H7 (cell line): ENCODE measurements at places on chromosomes 1 and 21. TPM values are rescaled to one million over a fixed set of nuclear protein-coding genes. Genes with fewer than 3 reads are reported as not detected.

LMX1A gene
- 0.59 and 1.5 TPM in 2 replicates for total RNA-seq

CYP4A22 gene
- not detected in 2 replicates for total RNA-seq

PPIAL4G gene
- total RNA-seq: 0.03 TPM in 1 of 2 replicates, not detected in the other

LCE2C gene
- not detected in 2 replicates for total RNA-seq

TCHH gene
- not detected in 2 replicates for total RNA-seq

PFKFB2 gene
- total RNA-seq: 12.7 and 16.6 TPM in 2 replicates

KRTAP10-6 gene
- total RNA-seq: not detected in 2 replicates

MTX1 gene
- 180 and 221 TPM in 2 replicates for total RNA-seq

SYT14 gene
- 9.1 and 10.6 TPM in 2 replicates for total RNA-seq

CHI3L2 gene
- total RNA-seq: not detected in 2 replicates

GPR52 gene
- total RNA-seq: 0.30 TPM in 1 of 2 replicates, not detected in the other

GRCh38 chr1:93506126-93506525 is 58.2 kb downstream of the FNBP1L start:
- no peak for DNase-seq

DNA sequence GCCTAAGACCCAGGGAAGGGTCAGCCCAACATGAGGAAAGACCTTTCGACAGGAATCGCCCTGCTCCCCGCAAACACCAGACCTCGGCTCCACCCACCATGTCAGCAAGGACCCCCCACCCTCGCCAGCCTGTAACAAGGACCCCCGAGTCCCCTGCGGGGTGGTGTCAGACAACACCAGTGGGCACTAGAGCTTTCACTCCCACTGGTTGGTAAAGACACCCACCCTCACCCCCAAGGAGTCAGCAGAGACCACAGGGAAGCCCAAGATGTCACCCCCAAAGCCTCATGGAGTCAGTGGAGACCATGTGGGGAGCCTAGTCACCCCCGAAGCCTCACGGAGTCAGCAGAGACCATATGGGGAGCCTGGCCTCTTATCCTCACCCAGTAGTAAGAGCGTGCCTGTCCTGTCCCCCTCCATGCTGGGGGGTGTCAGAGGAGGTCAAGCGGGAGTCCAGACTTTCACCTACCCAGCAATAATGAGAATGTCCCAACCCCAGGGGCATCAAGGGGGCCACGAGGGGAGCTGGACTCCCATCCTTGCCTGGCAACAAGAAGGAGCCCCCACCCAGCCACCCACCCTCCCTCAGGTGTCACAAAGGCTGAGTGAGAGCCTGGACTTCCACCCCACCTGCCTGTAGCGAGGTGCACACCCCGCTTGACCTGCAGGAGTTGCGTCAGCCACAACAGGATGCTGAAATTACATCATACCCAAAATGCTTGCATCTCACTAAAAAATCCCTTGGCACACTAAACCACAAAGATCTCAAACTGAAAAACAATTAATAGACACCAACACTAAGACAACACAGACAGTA is 24.8 kb downstream of the SLC19A1 start:
- DNase-seq: no peak

DNA sequence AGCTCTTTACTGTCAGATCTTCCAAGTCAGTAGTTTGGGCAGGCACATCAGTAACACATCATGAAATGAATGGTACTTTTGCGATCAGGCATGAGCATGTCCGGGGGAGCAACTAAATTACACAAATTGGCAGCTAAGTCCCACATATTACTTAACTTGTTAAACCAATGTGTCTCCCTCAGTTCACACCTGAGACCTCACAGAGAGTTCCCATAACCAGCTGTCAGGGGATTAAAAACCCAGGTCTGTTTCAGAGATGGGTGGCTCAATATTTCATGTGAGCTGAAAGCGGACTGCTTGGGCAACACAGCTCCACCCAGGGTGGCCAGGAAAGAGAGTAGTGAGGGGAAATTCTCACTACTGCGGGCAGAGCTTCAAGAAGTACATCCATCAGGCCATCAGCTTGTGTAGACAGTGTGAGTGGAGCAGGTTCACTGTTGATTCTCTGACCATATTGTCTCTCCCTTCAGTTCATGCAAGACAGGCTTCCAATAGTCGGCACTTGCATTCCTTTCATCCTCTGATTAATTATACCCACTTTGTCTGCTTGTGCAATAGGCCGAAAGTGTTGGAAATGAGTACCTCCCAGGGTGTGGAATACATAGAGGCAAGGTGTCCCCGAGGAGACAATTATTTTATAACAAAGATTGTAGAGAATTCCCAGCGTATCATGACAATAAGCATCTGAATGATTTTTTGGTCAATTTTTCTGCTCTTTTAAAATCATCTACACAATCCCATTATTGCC is 139.9 kb downstream of the PTGER3 start:
- DNase-seq: no peak

GRCh38 chr1:37795340-37796125 is 1.9 kb downstream of the MANEAL start:
- peak; percentile 95 for DNase-seq

DNA sequence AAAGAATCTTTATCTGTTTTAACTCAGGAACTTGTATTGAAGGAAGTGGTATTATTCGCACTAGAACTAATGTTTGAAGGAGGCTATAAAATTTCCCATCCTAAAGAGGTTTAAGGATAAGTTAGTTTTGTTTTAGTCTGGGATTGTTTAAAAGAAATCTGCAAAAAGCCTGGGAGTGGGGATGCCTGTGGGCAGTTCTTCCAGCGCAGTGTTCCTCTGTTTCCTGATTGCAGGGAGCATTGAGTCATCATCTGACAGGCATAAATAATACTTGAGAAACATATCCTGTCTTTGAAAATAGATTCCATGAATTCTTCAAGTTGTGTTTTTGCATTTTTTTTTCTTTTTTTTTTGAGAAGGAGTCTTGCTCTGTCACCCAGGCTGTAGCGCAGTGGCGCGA is 350.8 kb upstream of the PTBP2 start:
- DNase-seq: no peak

GRCh38 chr21:34791776-34792503 is 123.1 kb downstream of the CLIC6 start:
- peak; percentile 54 for DNase-seq

GRCh38 chr1:47229031-47229885 is 2.8 kb downstream of the TAL1 start:
- DNase-seq: peak; percentile 80

GRCh38 chr1:21077085-21077484 is 99.6 kb downstream of the EIF4G3 start:
- no peak for DNase-seq

GRCh38 chr1:77659879-77660593 is 22.4 kb downstream of the ZZZ3 start:
- no peak for DNase-seq

DNA sequence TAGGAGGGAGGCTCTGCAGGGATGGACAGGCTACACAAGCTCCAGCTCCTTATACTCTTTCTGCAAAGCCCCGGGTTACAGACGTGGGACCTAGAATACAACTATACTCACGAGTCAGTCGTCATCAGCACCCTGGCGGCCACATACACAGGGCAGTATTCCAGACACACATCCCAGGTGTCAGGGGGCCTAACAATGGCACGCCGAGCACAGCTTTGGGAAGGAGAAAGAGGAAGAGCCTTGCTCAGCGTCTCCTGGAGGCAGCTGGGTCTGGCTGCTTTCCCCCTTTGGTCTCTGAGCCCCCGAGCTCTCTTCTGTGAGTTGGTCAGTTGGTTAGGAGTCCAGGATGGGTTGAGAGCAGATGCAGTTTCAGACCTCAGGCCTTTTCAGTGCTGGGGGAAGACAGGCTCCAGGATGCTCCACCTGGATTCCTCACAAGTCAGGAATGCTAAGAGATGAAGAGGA is 4.5 kb upstream of the POU3F1 start:
- no peak for DNase-seq

DNA sequence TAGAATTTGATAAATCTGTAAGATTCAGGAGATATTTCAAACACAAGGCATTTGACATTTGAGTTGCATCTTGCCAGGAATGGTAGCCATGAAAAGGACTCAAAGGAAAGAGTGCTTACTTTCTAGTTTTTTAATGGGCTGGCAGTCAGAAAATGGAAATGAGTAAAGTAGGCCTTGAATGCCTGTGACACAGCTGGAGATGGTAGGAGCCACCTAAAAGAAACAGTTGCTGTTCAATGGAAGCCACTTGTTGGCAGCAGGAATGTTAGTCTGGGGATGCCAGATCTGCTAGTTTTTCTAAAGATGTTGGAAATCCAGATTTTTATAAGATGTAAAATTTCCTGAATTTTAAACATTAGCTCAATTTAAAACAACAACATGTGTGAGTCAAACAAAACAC is 43.6 kb downstream of the CACHD1 start:
- DNase-seq: no peak

- DNase-seq: no peak
These were observed 20.6 kb upstream of the PROK1 start for GRCh38 chr1:110430366-110430765.

DNA sequence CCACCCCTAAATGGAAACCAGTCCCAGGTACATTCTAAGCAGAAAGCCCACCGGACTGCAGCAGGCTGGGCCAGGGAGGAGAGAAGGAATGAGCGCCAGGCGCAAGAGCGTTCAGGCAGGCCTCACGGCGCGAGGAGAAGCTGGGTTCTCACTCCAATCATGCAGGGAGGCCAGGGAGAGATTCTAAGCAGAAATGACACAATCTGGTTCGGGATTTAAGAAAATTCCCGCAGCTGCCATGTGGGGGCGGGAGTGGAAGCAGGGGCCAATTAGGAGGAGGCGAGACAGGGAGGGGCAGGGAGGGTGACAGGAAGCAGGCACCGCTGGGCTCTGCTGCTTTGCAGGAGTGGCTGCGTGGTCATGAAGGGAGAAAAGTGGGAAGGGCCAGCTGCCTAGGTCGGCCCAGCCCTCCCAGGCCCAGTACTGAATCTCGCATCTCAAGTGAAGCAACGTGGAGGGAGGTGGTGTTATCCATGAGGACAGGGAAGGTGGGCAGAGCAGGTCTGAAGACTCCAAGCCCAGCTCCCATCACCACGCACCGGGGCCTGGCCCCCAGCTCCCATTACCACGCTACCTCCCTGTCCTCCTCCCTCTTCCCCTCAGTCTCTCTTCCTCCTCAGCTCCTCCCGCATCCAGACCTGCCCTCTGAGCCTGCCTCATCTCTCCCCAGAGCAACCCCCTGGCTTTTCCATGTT is 11.8 kb downstream of the NPHP4 start:
- peak; percentile 95 for DNase-seq

DNA sequence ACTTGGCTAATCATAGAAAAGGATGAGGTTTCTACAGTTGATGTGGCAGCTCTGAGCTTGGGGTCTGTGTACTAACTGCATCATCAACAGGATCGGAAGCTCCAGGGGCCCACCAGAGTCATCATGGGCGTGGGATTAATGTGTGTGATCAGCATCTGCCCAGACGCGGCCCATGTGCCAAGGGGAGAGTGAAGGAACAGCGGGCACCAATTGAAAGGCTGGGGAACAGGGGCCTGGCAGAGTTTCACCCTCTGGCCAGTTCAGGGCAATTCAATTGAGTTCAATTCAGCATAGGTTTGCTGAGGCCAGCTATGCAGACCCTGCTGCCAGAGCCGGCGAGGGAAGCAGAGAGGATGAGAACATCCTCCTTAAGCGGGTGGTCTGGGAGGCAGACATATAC is 260.0 kb upstream of the AJAP1 start:
- DNase-seq: no peak

DNA sequence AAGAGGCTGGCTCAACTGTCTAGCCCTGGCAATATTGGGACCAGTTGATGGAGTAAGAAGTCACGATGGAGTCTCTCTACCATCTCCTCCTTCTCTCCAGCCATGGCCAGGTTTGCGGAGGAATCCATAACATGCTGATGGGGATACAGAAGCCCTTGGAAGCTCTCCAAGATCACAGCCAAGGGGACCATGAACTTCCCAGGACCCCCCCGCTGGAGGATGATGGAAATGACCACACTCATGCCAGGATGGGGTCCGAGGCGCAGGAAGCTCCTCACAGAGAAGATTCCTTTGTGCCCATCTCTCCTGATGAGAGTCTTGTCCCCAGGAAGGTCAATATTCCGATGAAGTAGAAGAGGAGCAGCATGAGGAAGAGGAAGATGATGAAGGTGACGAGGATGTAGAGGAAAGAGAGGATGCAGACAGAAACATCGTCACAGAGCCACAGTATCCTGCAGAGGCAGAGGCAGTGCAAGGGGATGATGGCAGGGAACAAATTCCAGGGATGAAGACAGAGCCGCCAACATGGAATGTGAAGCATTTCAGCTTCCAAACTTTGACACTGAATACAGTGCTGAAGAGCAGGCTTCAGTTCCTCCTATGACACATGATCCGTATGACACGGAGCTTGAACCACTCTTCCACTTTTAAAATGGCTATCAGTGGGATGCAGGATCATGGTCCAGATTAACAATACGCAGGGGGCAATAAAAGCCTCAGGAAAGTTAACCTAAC is 57.9 kb upstream of the EDN2 start:
- DNase-seq: no peak

GRCh38 chr1:227429447-227430359 is 111.4 kb upstream of the CDC42BPA start:
- DNase-seq: no peak

DNA sequence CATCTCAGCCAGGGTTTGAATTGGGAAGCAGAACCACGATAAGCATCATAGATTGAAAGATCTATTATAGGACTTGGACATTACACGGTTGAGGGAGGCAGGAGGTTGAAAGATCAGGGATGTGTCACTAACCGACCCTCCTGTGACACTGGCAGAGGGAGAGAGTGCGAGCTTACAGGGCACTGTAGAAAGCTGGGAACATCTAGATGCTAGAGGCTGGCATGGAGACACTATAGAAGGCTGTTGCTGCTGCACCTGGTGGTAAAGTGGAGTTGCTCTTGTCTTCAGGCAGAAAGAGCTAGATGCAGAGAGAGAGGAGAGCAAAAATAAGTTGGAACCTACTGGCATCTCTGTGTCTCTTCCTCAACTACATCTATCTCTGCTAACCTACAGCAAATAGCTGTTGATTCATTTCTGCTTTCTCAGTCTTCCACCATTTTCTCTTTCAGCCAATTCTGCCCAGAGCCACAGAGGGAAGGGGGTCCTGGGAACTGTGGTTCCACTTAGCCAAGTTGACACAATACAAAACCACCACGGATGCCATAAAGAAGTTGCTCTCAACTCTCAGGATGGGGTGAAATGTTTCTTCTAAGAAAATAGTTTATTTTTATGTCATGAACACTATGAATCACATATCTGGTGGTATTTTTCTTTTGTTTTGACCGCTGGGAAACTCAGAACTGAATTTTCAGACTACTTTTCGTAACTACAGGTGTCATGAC is 155.9 kb downstream of the ZNF281 start:
- no peak for DNase-seq

- no peak for DNase-seq
These were observed 24.7 kb downstream of the TENT5C start for GRCh38 chr1:117630423-117630998.

- peak; percentile 42 for DNase-seq
These were observed 31.6 kb downstream of the CDK18 start for GRCh38 chr1:205535866-205536758.

GRCh38 chr1:180397175-180397574 is 105.2 kb downstream of the ACBD6 start:
- DNase-seq: no peak

DNA sequence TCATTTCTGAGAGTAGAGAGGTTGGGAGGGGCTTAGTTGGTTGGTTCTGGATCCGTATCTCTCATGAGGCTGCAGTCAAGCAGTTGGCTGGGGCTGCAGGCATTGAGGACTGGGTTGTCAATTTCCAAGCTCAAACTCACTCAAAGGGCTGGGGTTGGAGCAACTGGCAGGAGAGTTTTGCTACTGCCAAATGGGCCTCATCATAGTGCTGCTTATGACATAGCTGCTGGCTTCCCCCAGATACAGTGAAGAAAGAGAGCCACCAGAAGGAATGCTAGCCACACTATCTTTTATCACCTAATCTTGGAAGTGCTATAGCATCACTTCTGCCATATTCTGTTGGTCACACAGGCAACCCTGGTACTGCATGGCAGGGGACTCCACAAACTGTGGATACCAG is 363.5 kb upstream of the USP24 start:
- DNase-seq: no peak
